ENCODE measurements at places on chromosomes 2 and 18.

DNA sequence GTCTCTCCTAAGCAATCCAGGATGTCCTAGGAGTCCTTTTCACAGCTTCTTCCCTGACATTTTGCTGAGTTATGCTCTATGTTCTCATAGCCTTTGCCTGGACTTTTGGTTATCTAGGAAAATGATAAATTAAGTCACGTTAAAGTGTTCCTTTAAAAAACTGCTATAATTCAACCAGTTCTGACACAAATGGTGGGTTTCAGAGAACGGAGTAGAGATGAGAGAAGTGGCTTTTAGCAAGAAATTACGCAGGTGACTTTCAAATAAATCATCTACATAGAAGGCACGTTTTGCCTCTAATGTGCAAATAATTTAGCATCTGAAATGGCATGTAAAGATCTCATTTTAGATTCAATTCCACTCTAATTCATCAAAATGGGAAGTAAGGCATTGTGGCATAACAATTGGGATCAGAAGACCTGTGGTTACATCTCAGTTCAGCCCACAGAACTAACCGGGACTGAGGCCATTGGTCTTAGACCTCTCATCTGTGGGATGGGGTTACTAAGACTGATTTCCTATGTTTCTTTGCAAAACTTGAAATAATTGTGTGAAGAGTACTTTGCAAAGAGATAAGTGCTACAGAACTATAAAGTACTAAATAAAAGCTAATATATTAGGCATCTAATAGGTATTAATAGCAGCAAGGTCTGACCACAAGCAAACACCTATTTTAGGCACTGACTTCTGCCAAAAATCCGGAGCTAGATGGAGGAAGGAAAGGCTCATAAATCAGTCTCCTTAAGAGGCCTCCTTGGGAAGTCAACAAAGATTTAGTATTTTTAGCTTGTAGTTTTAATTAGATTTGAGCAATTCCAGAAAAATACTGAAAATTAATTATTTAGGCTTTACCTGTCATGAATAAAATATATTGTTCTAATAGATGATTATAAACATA lies 211.4 kb downstream of the PIEZO2 start:
- DNase-seq: no peak

DNA sequence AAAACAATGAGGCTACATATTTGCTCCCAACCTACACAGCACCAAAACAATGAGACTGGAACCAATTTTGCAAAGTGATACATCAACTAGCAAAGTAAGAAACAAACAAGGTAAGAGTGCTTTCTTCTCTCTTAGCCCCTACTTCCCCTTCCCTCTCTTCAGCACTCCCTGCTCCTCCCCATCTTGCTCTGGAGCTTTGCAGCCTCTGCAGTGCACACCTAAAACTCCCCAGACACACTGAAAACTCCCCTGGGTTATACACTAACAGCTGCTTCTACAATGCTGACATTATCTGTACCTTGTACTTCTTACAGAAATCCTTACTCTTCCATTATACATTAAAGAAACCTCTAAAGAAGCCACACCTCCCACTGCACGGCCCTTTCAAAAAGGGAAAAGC lies 93.7 kb downstream of the RBMS1 start:
- DNase-seq: no peak

- no peak for DNase-seq
Observed at GRCh38 chr2:50951437-50951836, 80.5 kb downstream of the NRXN1 start.

DNA sequence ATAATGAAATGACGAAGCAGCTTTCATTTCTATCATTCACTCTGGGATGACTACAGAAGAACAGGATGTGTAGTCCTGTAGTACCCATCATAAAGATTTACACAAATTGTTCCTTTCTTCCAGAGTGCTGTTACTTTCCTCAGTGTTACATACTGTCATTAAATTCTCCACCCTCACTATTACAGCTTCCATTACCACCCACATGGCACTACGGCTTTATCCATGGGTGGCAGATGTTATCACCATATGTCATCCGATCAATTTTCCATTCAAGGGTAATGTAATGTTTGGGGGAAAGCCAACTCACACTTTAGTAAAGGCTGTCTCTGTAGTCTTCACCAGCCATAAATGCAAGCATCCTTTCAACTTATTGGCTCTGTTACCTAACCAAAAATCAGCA lies 7.1 kb upstream of the CSRNP3 start:
- DNase-seq: no peak

DNA sequence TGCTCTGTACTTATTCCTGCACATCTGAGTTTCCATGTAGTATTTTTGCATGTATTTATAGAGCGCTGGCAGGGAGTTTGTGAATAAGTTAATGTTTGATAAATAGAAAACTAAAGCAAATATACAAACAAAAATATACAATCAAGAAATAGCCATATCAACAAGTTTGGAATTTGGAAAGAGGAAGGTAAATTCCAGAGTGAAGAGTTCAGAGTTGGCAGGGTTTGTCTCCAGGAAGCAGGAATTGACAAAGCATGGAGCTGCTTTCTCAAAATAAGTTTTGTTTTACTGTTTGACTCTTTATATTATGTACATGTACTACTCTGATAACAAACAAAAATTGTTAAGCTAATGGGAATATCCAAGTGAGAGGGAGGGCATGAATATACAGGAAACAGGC lies 80.3 kb downstream of the SPOPL start:
- DNase-seq: no peak

DNA sequence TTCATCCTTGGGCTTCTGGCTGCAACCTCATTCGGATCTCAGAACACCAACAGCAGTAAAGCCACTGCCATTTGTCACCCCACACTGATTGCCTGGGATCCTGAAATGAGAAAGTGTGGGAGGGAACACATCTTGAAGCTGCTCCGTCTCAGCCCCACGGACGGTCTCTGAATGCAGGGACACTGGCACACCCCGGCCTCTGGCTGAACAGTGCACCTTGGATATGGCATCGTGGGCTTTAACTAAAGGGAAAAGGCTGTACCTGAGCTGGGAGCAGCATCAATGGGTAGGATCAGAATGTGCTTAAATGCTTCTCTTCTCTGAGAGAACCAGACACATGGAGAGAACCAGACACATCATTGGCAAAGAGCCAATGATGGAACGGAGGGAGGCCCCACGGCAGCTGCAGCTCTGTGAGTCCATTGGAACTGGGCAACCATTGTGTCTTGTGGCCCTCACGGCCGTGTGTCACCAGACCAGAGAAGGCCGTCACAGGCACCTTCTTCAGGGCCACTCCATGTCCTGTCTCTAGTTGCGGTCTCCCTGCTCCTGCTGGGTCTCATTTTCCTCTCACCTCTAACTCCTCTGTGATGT lies 193.4 kb upstream of the MYT1L start:
- DNase-seq: no peak

GRCh38 chr2:239318790-239319661 lies 81.8 kb downstream of the HDAC4 start:
- DNase-seq: no peak

DNA sequence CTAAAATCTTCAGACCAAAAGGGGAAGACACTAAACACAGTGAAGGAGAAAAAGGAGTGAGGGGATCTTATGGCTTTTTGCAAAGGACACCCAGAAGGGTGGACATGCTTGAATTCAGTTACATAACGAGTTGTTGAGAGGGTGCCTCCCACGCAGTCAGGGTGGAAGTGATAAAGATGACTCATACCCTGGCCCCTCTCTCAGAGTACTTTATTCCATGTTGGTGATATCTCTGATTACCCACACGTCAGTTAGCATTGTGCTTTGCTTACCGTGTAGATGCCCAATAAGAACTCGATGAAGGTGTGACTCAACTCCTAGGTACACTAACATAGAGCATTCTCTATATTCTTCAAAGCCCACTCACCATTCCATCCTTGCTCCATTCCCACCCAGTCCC lies 44.4 kb downstream of the EN1 start:
- no peak for DNase-seq

- DNase-seq: no peak
Observed at GRCh38 chr18:23718243-23718720, 29.0 kb downstream of the LAMA3 start.

DNA sequence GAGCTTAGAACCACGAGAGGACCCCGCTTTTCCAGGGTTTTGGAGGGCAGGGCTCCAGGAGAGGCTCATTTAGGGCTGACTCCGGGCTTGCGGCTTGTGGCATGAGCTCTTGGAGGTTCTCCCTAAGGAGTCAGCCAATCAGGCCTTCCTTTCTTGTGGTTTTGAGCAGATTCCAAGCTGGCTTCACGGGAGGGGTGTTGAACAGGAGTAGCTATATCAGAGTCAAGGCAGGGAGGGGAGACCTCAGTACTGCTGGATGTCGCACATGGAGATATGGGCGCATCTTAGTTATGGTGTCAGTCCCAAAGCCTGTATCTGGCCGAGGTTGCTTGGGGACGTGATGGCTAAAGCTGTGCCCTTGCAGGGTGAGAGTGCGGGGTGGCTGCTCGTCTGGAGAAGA lies 98.6 kb downstream of the AGAP1 start:
- DNase-seq: no peak

DNA sequence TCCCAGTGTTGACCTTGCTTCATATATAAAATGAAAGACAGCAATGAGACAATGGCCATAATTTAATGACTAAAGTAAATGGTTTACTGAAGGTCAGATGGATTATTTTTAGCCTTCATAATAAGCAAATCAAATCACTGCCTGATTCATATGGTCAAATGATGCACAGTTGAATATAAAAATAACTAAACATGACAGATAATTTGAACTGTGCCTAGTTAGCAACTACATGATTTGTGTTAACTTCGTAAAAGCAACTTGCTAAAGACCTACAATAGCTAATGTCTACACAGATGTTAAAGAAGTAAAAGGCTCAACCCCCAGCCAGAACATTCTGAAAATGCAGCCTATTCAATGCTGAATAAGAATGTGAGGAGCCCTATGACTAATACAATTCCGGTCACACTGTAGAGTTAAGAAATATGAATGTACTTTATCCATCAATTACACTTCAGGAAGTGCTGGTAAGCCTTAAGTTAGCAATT lies 590.8 kb upstream of the CDH2 start:
- DNase-seq: no peak

DNA sequence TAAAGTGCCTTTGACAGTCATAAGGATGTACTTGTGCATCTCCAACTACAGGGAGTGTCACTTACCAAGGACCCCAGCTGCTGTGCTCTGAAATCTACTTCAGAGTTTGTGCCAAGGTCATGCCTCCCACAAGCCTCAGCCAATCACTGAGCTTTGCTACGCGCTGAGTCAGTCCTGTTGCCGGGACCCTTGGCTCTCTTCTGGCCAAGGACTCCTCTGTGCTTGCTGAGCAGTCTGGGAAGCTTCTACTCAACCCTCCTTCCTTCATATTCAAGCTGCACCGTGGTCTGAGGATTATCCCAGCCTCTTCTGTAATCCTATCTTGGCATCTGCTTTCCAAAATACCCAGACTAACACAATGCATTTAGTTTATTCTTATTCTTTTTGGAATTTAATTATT lies 398.9 kb upstream of the FANCL start:
- DNase-seq: no peak

DNA sequence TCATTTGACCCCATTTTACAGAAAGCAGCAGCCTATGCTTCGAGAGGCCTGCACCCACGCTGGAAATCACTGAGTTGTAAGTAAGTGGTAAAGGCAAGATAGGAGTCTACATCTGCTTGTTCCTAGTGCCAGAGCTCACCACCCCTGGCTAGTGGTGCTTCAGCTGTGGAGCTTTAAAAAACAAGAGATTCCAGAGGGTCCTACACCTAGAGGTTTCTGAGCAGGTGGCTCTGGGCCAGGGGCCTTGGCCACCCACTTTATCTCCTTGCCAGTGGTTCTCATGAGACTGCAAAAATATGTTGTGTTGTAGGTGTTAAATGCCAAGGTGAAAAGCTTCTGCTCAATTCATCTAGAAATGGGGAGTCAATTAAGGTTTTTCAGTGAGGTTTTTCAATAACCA lies 60.0 kb upstream of the SERTAD2 start:
- DNase-seq: no peak

DNA sequence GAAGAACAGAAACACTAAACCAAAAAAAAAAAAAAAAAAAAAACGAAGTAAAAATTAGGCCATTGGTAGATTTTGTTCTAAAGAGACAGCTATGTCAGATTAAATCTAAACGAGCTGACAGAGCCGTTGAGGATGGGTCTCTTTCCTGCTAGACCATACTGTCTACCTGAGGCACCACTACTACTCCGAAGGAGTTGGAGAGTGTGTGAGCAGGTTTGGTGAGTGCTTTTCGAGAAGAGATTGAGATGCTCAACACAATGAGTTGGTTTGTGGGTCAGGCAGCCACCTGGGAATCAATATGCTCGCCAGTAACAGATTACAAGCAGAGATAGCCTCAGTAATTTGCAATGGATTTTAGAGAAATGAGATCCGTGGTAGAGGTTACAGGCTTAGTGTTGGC lies 281.5 kb upstream of the EPAS1 start:
- DNase-seq: no peak

GRCh38 chr2:189037518-189037917 lies 63.3 kb downstream of the COL3A1 start:
- no peak for DNase-seq

DNA sequence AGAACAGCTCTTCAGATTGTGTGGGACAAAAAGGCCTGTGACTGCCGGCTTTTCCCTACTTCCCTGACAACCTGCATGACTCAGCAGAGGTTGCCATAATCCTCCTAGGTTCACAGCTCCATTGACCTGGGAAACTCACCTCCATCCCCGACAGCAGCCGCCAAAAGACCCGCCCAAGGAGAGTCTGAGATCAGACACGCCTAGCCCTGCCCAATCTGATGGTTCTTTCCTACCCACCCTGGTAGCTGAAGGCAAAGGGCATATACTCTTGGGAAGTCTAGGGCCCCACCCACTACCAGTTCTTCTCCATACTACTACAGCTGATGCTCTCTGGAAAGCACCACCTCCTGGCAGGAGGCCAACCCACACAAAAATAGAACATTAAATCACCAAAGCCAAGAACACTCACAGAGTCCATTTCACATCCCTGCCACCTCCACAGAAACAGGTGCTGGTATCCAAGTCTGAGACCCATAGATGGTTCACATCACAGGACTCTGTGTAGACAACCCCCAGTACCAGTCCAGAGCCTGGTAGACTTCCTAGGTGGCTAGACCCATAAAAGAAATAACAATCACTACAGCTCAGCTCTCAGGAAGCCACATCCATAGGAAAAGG lies 140.6 kb downstream of the NETO1 start:
- DNase-seq: no peak

DNA sequence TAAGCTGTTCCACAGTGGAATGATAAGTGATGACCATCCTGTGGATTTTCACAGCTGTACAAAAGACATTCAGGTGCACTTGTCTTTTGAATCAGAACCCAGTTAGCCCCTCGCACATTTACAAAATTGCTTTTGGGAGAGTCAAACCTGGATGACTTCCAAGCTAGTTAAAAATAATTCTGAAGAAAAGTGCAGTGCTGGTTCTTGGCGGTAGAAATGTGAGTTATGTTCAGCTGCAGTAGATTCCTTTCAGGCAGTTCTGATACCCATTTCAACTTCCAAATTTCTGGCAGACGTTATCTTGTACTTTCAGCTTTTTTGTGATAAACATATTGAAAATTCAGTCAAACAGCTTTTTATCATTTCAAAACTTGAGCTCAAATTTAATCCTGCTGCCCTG lies 324.7 kb downstream of the NRXN1 start:
- DNase-seq: no peak

DNA sequence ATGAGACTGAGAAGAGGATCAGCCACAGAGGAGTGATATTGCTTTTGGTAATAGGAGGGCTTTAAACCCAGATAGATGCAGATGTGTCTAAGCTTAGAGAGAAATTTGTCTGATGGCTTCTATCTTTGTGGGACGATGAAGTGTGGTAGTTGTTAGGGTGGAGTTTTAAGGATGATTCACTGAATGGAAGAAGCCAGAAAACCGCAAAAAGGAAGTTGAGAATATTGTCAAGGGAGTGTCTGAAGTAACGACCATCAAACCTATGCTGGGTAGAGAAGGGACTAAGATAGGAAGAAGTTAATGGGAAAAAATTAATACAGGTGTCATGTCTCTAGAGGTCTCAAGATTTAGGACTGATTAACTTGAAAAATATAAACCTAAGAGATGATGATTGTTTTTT lies 195.6 kb upstream of the MC4R start:
- DNase-seq: no peak

Data from GM10248 (cell line).